MCF 10A (cell line): ENCODE measurements at places on chromosomes 12 and 14.

- DNase-seq, result no peak
These were observed 42.7 kb downstream of the ATF7IP start for GRCh38 chr12:14408208-14408607.

DNA sequence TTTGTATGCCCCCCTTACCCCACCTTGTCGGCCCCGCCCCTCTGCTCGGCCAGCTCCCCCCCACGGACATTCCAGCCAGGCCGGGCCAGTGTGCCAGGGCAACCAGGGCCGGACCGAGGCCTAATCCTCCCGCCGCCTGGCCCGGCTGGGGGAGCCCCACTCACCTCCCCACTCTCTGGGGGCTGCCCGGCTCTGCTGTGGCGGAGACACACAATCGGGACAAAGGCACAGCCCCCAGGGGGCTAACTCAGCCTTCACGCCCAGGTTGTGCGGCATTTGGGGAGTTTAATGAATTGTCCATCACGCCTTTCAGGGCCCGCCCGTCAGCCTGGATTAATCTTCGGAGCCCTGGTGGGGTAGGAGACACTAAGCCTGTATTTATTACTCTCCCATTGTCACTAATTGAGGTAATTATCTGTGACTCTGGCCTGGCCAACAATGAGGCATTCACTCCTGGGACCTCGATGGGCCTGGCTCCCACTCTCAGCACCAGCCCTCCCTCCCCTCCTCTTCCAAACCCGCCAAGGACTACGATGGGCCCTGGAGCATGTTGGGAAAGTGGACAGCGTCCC, 8.7 kb downstream of the WNT1 start:
- DNase-seq, result no peak

DNA sequence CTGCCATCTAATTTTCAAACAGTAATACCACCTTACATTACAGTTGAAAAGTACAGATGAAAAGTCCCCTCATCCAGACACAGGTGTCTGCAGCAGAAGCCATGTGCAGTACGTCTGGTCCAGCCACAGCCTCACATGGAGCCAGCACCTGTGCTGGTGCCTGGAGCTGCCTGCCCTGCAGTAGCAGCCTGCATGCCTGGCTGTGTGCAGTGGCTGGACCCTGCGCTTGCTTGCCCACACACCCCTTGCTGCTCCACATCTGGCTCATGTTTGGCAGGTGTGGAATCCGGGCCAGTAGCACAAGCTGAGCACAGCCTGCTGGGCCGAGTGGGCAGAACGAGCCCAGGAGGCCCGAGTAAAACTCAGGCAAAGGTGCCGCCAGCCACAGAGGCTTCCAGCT, 21.8 kb upstream of the CPM start:
- DNase-seq, result no peak

DNA sequence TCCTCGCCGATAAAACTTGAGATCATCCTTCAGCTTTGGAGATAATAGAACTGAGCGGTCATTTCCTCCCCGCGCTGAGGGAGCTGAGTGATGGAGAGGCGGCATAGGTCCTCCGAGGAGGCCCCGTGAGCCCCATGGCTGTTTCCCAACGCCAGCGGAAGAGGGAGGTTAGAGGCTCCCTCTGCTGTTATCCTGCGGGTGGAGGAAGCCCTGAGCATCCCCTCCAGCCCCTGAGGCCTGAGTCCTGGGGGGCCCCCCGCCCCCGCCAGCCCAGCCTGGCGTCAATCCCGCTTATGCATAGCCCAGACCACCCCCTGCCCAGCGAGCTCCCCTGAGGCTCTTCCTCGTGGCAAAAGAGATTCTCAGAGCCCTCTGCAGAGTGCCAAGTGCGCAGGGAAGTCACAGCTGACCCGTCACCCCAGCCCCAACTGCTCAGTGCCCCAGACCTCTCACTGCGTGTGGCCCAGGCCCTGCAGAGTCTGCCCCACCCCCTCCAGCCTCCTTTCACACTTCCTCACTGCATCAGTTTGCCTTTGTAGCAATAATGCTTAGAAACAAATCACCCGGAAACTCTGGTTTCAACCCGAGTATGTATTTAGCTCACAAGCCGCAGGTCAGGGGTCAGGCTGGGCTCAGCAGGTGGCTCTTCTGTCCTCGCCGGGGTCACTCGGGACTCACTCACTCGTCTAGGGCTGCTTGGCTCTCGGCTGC, 44.7 kb upstream of the GALNT9 start:
- no peak for DNase-seq
